Uterus (tissue), 4 donors: ENCODE measurements at places on chromosomes 16 and 17. TPM values are rescaled to one million over a fixed set of nuclear protein-coding genes. Genes with fewer than 3 reads are reported as not detected.

GRCh38 chr16:49640581-49640980 lies 215.3 kb downstream of the ZNF423 start:
- no peak for DNase-seq

The SLC6A4 gene
- 0.30 TPM for total RNA-seq

DNA sequence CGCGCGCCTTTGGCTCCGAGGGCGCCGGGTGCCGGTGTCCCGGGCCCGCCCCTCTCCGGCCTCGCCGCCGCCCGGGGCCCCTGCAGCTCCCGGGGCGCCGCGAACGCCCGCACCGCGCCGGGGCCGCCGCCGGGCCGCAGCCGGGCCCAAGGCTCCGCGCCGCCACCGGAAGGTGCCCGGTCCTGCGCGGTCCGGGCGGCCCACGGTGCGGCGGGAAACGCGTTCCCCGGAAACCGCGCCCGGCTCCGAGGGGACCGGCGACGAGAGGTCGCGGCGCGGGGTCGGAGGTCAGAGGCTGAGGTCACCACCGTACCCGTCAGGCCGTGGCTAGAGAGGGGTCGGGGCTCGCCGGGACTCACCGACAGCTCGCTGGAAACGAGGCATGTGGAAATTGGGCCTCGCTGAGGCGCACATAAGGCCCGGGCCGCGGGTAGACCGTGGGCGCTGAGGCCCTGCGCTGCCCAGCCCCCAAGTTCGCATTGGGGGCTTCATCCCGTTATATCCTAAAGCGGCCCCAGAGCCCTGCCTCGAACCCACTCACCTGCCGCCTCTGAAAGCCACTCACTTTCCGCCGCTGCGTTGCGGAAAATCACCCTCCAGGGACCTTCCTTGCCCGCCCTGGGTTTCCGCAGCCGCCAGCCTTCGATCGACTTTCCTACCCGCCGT lies at the start of gene DUS1L:
DUS1L (minus strand) TSS at position 167 of the 666 bp plus-strand sequence. CDS start 745 bp downstream, outside the sequence.
- DNase-seq, result peak; percentile 54

DNA sequence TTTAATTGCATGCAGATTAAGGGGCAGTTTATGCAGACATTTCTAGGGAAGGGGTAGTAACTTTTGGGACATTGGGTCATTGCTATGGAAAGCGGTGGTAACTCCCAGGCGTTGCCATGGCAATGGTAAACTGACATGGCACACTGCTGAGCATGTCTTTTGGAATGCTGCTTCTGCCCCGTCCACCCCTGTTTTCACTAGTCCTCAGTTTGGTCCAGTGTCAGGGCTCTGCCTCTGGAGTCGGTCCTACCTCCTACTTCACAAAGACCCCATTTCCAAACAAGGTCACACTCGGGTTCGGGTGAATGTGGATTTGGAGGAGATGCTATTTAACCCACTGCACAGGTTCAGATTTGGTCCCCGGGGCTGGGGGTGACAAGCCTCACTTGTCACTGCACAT lies 2.9 kb downstream of the IL34 start:
- DNase-seq, result no peak

The HIGD1B gene
- not detected for total RNA-seq

GRCh38 chr17:19799796-19800195 lies 51.7 kb upstream of the ALDH3A1 start:
- no peak for DNase-seq

The DPEP3 gene
- not detected for total RNA-seq

DNA sequence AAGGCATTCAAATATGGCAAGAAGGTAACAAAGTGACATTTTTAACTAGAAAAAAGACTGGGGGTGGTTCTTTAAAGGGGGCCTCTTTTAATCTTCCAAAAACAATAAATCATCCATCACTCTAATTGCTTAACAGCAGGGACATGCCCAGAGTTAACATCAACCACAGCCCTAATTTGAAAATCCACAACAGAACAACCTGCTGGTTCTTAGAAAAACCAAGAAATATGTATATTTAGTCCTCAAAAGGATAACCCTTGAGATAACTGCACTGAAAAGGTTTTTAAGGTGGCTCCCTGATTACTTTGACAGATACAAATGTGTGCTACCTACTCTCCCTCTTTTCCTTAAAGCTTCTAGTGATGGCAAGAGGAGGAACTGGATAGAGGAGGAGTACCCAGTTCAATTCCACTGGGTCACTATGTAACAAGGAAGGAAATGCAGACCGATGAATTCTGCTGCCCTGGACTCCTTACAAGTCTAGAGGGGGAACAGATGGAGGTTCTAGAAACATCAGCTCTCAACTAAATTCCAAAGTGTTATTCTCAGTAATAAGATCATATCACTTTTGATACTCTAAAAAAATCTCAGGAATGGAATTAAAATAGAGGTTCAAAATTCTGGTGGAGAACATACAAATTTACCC lies 54.3 kb downstream of the N4BP1 start:
- no peak for DNase-seq

The CRYBA1 gene
- total RNA-seq, result not detected

The CCDC40 gene
- 5.5 TPM for total RNA-seq

DNA sequence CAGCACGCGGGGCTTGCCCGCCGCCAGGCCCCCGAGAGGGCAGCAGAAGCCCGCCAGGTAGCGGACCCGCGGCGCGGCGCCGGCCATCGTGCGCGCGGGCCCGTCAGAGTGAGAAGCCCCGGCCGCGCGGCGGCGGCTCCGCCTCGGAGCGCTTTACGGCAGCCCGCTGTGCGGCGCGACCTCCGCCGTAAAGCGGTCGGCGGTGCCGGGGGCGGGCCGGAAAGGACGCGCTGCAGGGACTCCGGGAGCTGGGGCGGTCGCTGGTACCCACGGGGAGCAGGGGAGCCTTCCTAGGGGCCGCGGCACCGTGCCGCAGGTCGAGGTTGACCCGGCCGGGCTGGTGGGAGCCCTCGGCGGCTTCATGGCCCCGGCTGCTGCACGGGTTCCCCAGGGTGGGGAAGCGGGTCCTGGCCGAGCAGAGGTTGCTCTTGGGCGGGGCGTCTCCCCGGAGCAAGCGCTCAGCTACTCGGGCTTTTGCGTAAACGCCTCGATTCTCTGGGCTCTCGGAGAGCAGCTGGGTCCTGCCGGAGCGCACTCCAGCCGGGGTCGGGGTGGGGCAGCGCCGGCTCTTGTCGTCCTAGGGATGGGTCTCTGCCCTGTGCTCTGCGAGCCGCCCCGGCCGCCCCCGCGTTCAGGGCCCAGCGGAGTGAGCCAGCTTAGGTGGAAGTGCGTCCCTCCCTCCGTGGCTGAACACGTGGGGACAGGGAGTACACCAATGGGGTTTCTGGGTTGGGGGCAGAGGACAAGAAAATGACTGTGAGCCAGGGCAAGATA lies at the start of gene FAAP100:
FAAP100 (minus strand) TSS at position 110 of the 774 bp plus-strand sequence; CDS start at position 87, 23 bp downstream.
- peak; percentile 82 for DNase-seq

The SMIM5 gene
- total RNA-seq, result not detected

The CDH11 gene
- 661 TPM for total RNA-seq

The PTGES3L gene
- total RNA-seq, result 0.51 TPM

GRCh38 chr16:27977966-27978365 lies 85.5 kb downstream of the GSG1L start:
- no peak for DNase-seq

The VAMP2 gene
- 6.7 TPM for total RNA-seq

DNA sequence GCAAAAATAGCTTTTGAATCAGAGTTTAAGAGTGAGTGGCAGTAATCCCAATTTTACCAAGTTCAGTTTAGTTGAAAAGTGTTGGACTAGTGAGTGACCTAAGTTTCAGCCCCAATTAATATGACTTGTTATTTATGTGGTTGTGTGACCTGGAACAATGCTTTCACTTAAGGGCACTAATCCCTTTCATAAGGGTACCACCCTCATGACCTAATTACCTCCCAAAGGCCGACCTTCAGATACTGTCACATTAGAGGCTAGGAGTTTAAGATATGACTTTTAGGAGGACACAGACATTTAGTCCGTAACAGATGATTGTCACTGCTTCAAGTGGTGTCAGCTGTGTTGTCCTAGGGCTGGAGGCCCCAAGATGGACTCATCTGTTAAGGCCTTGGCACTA lies 190.0 kb downstream of the IRX3 start:
- DNase-seq, result no peak

- DNase-seq, result no peak
Measured at GRCh38 chr17:39935909-39936308, 8.4 kb downstream of the LRRC3C start.

- no peak for DNase-seq
Measured at GRCh38 chr16:23575834-23576233, 18.3 kb downstream of the UBFD1 start.

GRCh38 chr17:76179496-76180467 lies 38.7 kb upstream of the FOXJ1 start:
- no peak for DNase-seq

DNA sequence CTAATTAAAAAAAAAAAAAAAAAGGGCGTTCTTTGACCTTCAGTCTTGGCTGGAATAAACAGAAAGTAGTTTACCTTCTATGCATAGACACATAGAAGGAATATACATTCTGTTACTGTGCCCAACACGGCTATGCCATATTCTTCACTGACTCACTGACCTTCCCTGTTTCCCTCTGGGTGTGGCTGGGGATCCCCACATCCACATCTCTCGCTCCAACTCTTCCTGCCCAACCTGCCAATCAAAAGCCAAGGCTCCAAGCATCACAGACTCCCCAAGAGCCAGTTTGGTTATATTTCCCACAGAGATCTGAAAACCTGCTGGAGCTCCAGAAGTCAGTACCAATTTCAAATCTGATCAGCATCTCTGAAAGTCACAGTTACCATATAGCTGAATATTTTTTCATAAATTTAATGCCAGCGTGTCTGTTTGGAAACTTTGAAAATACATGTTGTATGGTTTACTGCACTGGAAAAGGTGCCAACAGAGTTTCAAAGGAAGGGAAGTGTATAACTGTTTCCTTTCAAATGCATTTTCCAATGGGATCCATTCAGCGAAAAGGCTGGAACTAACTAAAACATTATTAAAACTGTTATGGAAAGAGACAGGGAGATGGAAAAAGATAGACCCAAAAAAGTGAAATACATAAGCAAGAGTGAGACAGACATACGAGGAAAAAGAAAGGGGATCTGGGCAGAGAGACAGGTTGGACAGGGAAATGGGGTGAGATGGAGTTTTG lies 91.8 kb downstream of the SMG6 start:
- DNase-seq, result no peak

DNA sequence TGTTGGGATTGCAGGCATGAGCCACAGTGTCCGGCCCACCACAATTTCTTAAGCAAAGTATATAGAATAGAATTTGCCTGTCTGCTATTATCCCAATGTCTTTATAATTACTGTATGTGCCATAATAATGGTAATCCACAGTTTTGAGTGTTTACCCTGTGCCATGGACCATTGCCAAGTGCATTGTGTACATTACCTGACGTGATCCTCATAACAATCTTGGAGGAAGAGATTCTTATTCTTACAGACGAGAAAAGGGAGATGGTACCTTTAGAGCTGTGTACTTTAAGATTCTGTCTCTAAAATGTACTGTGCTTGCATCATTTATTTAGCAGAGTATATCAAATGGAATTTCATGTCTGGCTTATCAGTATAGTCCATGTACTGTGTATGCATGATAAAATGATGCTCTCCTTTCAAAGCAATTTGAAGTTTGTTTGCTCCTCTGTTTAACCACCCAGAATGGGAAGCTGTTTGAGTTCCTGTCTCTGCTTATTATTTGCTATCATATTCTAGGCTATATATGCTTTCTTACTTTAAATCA lies 13.8 kb upstream of the CDR2 start:
- no peak for DNase-seq

DNA sequence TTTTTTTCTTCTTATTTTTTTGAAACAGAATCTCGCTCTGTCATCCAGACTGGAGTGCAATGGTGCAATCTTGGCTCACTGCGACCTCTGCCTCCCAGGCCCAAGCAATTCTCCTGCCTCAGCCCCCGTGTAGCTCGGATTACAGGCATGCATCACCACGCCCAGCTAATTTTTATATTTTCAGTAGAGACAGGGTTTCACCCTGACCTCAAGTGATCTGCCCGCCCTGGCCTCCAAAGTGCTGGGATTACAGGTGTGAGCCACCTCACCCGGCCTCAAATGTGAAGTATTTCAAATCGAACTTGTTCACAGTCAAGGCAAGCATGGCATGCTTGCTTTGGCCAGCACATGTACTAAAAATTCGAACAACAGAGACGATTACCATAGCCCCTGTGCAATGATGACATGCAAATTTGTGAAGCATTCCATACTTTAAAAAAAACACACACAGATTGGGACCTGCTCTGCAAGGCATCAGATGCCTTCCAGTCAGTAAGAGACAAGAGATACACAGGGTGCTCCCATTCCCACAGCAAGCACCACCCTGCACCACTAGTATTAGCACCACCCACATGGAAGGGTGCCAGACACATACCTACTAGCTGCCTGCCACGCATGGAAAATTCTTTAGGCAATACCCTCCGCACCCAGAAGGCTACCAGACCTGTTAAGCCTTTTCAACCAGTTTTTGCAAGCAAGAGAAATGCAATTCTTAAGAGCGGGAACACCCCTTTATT lies 47.2 kb downstream of the ANKRD11 start:
- peak; percentile 64 for DNase-seq

DNA sequence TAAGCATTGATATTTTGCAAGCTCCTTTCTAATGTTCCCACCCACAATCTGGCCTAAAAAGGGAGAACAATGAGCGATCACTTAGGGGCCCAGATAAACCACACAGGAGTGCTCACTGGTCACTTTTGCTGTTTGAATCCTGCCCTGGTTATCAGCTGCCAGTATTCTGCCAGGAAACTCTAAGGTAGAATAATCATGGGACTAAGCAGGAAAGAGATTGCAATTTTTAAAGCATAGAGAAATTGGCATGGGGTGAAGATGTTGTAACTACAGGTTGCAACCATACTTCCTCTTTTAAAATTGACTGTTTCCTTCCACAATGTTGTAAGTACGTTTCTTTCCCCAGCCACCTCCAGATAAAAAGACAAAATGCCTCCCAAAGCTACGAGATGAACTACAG lies 251.2 kb upstream of the CDH11 start:
- DNase-seq, result no peak

GRCh38 chr16:9817586-9817985 lies 364.6 kb downstream of the GRIN2A start:
- DNase-seq, result no peak

DNA sequence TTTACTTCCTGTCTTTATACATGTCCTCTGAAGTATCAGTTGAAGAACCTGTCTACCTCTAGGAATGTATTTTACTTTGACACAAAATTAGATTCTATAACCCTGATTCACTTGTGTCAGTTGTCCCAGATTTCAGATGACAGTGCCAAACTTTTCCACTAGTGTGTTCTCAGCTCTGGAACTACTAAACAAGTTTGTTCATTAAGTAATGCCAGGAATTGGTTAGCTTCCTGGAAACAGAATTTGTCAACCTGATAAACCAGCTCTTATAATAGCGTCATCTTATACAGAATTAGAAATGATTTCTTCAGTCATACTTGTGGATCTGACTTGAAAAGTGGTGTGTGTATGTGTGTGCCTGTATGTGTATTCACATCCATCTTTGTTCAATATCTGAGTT lies 7.4 kb downstream of the MAP3K3 start:
- no peak for DNase-seq
